Fibroblast of skin of back (primary cell): ENCODE measurements at places on chromosomes 11 and 22.

GRCh38 chr11:59463190-59463641, 6.5 kb downstream of the OR4D6 start:
- peak; percentile 1 for DNase-seq

GRCh38 chr11:77069969-77070582, 3.3 kb downstream of the CAPN5 start:
- no peak for DNase-seq

- no peak for DNase-seq
Measured at GRCh38 chr11:130118636-130119387, 40.8 kb upstream of the ST14 start.

DNA sequence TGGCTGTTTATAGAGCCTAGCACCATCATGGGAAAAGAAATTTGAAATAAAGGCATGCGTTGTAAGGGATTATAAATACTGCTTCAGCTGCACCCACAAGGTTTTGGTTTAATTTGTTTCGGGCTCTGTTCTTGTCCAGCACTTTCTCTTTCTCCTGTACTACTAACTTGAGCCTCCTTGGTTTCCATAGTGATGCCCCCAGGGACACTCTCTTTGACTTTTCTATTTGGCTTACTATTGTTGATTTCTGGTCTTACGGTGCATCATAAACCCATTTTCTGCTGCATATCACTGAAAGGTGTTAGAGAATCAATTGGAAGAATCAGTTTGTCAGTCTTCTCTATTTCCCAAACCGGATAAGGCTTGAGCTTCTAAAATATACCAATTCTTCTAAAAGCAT, 1674.3 kb upstream of the RAG2 start:
- DNase-seq, result no peak

GRCh38 chr11:19253817-19254216, 13.1 kb upstream of the E2F8 start:
- DNase-seq, result no peak

GRCh38 chr22:24209687-24210086, 28.4 kb downstream of the SUSD2 start:
- no peak for DNase-seq

DNA sequence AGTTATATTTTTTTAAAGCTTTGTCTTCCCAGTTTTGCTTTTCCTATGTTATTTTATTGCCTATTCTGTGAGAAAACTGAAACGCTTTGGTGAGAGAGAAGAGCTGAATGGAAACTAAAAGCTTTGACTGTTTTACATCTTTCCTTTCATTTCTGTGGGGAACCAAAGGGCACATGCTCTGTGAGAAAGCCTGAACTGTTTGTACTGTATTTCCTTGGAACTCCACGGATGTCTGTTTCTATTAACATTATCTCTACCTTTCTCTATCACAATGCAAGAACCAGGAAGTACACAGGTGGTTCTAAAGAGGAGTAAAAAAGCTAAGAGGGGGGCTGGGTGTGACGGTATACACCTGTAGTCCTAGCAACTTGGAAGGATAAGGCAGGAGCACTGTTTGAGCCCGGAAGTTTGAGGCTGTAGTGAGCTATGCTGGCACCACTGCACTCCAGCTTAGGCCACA, 43.8 kb downstream of the CELF1 start:
- DNase-seq, result no peak

DNA sequence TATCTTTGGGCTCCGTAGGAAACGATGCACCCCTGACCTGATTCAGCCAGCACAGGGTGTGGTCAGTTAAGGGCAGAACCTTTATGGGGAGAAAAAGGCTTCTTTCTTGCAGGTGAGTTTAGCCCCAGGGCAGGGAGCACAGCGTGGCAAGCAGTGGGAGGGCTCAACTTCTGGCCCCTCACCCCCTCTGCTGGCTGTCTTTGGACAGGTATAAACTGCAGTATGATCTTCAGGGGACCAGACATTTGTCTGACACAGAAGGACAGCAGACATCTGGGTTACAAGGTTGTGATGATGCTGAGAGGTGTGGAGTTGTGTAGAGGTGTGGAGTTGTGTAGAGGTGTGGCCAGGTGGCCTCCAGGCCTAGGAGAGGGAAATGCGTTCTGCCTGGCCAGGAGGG, 324.0 kb upstream of the PLET1 start:
- no peak for DNase-seq

- no peak for DNase-seq
Measured at GRCh38 chr11:65958291-65958690, 3.2 kb upstream of the SART1 start.

DNA sequence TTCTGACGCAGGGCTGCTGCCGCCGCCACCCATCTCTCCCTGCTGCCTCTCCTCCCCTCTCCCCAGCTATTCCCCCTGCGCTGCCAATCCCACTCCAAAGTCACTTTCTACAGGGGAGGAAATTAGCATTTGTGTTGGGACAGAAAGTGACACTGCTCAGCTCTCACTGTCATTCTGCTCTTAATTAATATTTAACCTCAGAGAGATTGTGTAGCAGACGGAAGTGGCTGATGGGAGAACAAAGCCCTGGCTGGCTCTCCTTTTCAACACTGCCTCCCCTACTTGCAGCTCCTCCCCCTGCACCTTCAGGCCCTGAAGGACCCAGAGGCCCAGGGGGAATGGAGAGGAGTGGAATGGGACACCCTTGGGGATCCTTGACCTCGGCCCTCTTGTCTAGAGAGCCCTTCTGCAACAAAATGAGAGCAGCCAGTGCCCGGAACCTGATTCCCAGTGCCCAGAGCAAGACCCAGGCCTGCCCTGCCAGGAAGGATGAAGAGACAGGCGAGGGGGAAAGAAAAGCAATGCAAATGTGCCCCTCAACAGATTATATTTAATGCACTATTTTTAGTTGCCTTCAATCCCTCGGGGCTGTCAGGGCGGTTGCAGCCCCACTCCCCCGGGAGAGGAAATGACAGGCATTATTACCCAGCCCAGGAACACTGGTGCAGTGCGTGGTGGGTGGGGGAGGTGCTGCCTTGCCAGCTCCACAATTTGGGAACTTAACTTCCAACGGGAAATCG, 14.6 kb upstream of the NRGN start:
- DNase-seq, result peak; percentile 24

DNA sequence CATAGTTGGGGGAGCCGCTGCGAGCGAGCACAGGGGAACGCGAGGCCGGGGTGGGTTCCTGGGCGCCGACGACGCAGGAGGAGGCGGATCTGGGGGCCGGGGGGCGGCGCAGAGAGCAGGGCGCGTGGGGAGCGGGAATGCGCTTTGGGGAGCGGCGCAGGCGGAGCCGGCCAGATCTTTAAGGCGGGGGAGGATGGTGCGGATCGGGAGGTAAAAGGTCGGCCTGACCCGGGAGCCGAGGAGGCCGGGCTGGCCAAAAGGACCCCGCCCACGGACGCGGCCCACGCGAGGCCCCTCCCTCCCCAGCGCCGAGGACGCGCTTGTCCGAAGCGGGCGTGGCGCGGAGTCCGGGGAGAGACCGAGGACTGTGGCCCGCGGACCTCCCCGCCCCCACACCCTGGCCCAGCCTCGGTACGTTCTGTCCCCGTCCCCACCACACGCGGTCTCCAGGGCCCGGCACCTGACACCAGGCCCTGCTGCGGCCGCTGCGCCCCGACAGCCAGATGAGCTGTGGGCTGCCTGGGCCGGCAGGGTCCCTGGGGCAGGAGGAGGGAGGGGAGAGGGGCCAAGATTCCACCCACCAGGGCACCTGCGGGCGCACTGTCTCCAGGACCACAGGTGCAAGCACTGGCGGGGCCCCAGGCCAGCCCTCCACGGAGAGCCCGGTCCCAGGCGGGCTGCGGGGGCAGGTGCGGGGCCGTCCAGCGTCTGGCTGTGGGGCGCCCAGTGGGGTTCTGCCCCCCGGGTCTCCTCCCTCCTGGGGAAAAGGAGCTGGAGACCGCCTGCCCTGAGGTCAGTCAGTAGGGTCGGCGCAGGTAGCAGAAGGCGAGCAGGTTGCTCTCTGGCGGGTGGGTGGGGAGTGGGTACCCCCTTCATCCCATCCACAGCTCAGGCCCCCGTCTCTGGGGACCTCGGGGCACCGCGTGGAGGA, 10.9 kb downstream of the PIM3 start:
- peak; percentile 21 for DNase-seq

DNA sequence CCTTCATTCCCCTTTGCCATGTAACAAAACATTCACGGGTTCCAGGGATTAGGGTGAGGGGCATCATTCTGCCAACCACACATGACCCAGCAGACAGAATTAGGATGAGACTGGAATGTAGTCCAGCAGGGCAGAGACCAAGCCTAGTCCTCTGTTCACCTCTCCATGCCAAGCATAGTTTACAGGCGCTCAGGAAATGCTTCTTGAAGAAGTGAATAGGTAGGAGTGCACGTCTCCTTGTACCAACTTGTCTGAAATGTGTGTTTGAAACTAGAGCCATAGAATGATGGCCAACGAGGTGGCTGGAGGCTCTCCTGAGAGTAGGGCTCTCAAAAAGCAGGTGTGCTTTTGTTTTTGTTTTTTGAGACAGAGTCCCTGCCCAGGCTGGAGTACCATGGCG, 8.2 kb downstream of the SPINDOC start:
- no peak for DNase-seq

GRCh38 chr22:47837703-47838102, 1075.3 kb downstream of the TBC1D22A start:
- peak; percentile 30 for DNase-seq

- DNase-seq, result no peak
Measured at GRCh38 chr11:106990331-106990730, 27.9 kb downstream of the GUCY1A2 start.

DNA sequence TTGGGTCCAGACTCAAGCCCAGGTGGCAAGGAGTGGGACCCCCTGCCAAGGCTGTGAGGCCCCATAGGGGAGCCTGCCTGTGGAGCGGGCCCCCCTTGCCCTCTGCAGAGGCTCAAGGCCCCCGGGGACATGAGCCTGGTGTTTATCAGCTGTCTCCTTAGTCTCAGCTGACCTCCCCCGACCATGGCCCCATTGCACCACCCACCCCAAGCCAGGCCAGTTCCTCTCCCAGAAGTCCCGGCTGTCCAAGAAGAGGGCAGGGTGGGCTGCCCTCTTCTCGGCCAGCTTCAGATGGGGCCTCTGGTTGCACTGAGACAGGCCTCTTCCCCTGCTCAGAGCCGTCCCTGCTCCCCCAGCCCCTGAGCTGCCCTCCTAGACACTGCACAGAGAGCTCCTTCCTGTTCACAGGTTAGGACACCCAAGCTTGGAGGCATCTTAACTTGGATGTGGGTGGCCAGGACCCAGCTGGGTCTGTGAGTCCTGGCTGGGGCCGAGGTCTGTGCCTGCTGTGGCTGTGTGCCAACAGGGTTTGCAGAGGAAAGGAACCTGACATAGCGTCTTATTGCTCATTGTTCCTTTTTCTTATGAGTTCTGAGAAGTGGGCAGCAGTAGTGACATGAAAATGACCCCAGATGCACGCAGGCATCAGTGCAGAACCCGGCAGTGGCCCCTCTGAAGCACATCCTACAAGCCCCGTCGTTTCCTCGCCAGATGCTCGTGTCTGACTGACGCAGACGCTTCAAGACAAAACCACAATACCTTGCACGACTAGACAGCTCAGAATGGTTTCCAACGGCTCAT, 5.4 kb downstream of the TRABD start:
- DNase-seq, result no peak

DNA sequence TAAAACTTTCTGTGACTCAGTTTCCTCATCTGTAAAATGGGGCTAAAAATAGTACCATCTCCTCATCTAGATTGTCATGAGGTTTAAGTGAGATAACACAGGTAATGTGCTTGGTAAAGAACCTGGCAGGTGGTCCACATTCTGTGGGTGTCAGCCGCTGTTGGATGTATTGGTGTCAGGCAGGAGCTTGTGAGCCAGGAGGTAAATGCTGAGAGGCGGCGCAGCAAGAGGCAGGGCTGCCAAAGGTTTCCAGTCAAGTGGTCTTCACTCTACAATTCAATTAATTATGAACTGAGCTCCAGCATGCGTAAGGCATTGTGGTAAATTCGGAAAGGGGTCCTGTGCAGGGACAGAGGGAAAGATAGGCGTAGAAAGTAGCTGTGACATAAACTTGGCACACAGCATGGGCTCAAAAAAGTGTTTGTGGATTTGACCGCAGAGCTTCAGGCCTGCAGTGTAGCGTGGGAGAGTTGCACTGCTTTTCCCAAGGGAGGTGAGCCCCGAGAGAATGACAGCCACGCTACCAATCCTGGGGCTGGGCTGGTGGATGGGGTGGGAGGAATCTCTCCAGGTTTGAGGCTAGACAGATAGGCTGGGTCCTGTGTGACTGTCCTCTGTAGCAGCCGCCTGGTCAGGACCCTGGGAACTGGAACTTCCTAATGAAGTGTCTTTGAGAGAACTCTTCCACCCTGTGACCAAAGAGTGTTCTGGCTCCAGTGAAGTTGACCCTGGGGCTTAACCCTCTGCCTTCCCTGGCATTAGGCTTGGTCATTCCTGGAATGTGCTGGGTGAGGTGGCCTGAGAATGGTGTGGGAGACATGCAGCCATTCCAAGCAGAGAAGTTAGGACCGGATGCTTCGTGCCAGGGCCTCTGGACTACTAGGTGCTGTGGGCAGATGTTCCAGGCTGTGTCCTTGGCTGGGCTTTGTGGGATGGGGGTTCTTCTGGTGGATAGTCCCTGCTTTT, 122.4 kb downstream of the FEZ1 start:
- DNase-seq, result peak; percentile 20

DNA sequence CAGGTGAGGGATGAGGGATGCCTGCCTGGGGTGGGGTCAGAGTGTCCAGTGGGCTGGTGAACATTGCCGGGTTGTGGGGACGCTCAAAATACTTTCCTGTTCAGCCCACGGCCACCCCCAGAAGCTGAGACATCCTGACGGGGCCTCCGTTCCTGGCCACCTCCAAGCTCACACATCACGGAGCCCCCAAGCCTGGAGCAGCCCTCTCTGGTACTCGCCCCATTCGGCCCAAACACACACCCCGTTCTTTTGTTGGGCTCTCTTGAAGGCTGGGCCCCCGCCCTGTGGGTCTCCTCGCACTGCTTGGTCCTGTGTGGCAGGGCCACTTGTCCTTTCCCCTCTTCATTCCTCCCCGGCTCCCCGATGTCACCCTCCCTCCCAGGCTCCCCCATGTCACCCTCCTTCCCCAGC, 442.6 kb downstream of the TBC1D22A start:
- DNase-seq, result no peak

DNA sequence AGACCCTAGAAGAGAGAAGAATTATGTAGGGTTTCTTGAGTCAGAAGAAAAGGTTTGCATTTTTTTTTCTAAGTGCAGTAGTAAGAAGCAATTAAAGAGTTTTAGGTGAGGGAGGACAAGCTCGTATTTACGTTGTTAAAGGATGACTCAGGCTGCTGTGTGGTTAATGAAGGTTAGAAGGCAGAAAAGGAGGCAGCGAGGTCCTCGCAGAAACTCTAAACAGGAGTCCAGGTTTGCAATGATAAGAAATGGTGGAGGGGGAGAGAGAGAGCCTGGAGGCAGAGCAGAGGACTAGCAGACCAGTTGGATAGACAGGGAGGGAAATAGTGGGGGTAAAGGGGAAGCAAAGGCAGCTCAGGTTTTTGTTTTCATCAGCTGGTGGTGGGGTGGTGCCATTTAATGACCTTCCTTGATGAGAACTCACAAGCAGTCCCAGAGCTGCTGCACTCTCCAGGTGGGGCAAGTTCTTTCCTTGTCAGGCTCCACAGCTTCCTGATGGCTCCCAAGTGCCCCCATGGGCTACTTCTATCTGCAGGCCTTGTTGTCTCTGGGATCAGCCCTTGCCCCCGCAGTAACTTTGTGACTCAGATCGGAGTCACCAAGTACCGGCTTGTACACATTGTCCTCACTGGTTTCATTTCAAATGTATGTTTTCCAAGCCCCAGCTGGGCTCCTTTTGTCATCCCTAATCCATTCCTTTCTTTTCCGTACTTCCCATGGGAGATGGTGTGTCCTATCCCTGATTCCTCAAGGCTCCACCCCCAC, 8.3 kb upstream of the INSC start:
- peak; percentile 86 for DNase-seq
